Liver (tissue), 10 donors: ENCODE measurements at places on chromosomes 4 and X. TPM values are rescaled to one million over a fixed set of nuclear protein-coding genes. Genes with fewer than 3 reads are reported as not detected.

Gene ARAP2
- 1.6 TPM for polyA plus RNA-seq

Gene SUPT20HL2
- not detected for polyA plus RNA-seq

Gene GLRB
- polyA plus RNA-seq = 0.24 TPM

Gene PAGE5
- polyA plus RNA-seq = 0.65 TPM

Gene RAB41
- not detected for polyA plus RNA-seq

Gene NFXL1
- polyA plus RNA-seq = 5.4 TPM

Gene MAOB
- 96.3 TPM for polyA plus RNA-seq

Gene HERC6
- 2.5 TPM for polyA plus RNA-seq

Gene CLCN3
- 11.7 TPM for polyA plus RNA-seq

Gene SRPK3
- polyA plus RNA-seq = not detected

Gene MAPK10
- polyA plus RNA-seq = 0.82 TPM

Gene TMEM255A
- polyA plus RNA-seq = not detected

Gene CTAG1A
- polyA plus RNA-seq = not detected

DNA sequence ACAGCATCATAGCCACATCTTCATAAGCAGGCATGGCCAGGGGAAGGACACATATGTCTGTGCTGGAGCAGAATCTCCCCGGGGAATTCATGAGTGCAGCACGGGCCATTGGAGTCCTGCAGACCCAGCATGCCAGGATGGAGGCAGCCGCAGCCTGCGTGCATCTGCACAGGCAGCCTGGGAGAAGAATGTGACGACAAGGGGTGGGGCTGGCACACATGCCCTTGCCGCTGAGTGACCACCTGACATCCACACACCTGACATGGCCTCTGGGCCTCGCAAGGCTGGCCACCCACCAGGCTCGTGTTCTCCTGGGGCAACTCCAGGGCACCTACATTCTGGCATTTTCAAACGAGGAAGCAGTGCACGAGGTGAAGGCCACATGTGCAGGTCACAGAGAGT lies 66.2 kb upstream of the AFAP1 start:
- no peak for DNase-seq

- no peak for DNase-seq
Measured at GRCh38 chr4:183399126-183399522, 45.3 kb upstream of the CDKN2AIP start.

GRCh38 chr4:55409468-55410171 lies 13.9 kb downstream of the TMEM165 start:
- DNase-seq = no peak

DNA sequence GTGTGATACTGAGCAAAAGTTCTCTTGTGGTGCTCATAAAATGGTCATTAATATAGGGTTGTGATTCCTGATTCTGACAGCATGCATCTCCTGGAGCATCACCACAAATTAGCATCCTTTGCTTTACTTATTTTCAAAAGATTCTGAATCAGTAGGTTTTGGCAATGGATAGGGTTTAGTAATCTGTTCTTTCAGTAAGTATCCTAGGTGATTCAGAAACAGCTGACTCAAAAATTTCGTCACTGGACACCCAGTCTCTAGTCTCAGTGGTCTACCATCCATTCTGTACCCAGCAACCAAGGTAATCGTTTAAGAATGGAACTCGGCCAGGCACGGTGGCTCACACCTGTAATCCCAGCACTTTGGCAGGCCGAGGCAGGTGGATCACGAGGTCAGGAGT lies 4.1 kb downstream of the CBLL2 start:
- no peak for DNase-seq

GRCh38 chr4:128284317-128284716 lies 3.3 kb downstream of the PGRMC2 start:
- DNase-seq = no peak

DNA sequence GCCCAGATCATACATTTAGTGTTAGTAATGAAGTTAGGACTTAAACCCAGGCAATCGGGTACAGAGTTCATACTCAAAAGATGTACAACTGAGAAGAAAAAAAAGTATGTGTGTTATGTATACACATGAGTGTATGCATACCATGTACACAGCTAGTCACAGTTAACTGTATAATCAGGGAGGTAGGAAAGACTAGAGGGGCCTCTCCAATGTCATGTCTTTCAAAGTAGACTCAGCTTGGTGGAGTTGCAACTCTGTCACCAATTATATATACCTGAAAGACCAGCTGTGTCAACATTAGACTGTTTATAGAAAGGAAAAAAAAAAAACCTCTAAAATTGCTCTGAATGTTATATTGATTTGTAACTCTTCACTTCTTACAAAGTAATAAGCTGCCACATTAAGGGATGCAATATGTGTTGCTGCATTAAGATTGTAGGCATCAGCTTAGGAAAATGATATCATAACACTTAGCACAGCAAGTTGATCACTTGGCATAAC lies 167.5 kb downstream of the DCTD start:
- no peak for DNase-seq

- no peak for DNase-seq
Measured at GRCh38 chrX:18666614-18667013, 5.3 kb downstream of the RS1 start.

GRCh38 chr4:22031423-22031822 lies 82.9 kb upstream of the KCNIP4 start:
- DNase-seq = no peak

GRCh38 chrX:49247916-49248811 lies 12.9 kb downstream of the CCDC22 start:
- DNase-seq = no peak

DNA sequence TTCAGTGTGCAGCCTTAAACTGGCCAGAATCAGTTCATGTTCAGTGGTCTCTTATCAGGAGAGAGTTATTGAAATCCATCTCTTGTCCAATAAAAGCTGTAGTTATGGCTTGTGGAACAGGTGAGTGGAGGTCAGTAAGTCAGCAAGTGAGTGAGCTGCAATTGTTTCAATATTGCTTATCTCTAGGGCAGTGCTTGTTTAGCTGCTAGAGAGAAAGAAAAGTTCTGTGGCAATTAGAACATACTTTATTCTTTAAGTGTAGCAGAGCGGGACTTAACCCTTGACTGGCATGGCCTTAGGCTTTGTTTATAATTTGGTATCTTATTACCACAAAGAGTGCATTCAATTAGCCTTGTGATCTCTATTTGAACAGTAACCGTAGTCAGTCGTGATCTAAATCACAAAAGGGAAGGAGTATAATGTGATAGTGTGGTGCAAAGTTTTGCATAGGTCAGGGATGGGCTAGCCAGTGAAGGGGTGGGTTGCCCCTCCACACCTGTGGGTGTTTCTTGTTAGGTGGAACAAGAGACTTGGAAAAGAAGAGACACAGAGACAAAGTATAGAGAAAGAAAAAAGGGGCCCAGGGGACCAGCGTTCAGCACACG lies 6.9 kb upstream of the ETDC start:
- no peak for DNase-seq

- DNase-seq = no peak
Measured at GRCh38 chrX:23114241-23114640, 114.5 kb downstream of the DDX53 start.

DNA sequence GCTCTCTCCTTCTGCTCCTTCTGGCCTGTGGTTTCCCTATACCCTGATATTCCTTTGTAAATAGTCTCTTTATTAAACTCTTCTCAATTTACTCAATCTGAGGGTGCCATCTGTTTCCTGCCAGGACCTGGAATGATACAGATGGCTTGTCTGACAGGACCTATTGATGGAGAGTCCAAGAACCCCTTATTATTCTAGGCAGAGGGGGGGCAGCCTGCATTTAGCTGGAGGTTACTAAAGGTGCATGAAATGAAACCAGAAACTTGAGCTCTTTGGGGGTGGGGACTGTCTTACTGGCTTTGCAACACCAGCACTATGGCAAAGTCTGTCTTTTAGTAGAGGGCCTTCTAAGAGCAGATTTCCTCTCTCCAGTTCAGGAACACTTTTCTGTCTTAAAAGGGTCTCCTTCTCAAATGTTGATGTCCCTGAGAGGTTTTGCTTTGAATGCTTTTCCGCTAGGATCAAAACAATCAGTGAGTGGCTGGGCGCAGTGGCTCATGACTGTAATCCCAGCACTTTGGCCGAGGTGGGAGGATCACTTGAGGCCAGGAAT lies 162.5 kb upstream of the MED14 start:
- DNase-seq = no peak

GRCh38 chrX:40006106-40007017 lies 91.4 kb downstream of the BCOR start:
- DNase-seq = no peak

DNA sequence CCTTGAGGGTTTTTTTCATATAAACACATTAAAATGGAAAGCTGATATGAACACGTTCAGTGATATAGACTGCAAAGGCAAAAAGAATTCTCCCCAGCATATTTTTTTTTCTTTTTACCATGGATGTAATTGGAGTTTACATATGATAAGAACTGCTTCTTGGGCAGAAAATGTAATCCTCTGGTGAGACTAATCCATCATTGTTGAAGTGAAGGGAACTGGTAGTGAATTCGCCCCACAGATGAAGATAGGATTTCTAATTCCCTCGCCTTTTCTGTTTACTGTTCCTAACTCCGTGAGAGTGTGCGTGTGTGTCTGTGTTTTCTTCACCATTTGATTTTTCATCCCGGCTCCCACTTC lies 88.9 kb downstream of the GPR143 start:
- no peak for DNase-seq

DNA sequence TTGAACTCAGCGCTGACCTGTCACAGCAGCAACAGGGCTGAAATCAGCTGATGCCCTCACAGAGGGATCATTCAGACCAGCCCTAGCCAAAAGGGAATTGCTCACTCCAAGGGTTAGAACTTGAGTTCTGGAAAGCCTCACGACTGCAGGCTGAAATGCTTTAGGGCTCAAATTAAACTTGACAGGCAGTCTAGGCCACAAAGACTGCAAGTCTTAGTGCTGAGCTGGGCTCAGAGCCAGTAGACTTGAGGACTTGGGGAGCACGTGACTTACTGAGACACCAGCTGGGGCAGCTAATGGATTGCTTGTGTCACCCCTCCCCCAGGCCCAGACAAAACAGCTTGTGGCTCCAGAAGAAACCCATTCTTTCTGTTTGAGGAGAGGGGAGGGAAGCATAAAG lies 119.0 kb upstream of the SLC6A14 start:
- DNase-seq = no peak

DNA sequence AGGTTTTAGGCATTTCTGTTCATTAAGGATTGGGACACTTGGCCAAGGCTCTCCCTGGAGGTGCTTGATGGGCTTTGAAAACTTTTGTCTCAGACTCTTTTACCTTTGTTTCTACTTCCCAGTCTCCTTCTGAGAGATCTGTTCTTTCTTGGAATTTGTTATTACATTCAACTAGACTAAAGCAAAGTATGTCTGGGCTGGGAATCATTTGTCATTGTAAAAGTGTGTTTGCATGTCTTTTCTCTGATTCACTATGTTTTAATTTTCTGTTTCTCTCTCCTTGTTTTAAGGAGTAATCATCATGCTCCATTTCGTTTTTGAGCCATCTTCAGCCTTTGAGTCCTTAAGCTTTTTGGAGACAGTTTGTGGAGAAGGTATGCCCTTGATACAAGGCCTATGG lies 12.2 kb upstream of the PGRMC2 start:
- DNase-seq = no peak

DNA sequence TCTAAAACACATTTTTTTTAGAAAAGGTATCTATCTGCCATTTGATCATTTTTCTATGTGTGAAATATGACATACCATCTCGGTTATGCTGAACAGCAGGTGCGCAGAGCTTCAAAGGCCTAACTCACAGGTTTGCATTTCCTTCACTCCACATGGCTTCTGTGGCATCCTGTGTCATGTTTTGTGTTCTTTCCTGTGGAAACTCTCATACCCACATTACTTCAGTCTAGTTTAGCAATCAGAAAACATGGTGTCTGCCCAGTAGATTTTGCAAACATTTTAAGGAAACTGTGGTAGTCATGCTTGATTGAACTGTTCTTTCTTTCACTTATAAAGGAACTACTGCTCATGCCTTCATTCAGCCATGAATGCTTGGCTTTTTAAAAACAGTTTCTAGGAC lies 11.3 kb upstream of the ARAP2 start:
- no peak for DNase-seq

- DNase-seq = no peak
Measured at GRCh38 chr4:7944599-7945220, 5.0 kb upstream of the AFAP1 start.

- no peak for DNase-seq
Measured at GRCh38 chr4:180675359-180675650, 1567.9 kb upstream of the TENM3 start.

DNA sequence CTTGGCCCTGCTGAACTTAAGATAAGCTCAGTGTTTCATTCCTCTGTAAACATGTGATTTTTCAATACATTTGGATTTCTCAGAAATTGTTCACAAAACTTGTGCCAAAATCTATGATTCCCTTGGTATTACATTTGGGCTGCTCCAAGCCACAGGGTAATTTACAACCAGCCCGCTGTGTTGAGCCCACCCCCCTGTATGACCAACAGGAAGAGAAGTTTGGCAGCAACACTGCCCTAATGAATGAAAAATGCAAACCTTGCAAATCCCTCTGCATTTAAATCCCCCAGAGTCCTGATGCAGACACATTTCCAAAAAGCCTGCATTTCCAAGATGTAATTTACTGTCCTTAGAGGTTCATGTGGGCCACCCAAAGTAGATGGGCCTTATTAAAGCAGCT lies 34.1 kb upstream of the GAB1 start:
- no peak for DNase-seq

DNA sequence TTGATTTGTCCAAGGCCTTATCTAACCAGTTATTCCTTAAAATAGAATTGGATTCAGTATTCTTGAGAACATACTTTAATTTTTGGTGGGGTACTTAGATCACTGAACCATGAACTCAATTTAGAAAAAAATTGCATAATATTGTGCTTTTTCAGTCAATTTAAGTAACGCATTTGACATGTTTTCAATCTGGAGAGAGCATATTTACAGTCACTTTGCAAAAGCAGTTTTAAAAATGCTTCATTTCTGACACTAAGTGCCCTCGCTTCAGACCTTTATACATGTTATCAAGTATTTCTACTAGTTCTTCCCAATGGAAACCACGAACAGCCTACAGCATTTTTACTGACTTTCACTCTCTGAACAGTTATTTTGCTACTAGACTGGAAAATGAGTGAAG lies 257.1 kb upstream of the NDST4 start:
- DNase-seq = no peak

DNA sequence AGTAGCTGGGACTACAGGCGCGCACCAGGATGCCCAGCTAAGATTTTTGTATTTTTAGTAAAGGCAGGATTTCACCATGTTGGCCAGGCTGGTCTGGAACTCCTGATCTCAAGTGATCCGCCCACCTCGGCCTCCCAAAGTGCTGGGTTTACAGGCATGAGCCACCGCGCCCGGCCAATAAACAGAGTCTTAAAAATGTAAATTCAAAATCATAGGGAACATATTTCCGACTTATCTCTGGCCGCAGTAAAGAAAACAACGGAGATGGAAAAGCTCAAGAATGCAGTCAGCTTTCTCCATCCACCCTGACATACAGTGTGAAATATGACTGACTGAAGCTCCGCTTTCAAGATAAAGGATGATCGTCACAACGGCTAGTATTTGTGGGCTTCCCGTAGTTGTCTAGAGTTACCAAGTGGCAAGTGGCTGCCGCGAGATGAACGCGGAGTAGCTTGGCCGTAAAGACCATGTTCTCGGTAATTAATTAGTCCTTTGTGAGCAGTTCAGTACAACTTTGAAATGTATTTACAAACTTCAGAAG lies 495.1 kb upstream of the FAT1 start:
- no peak for DNase-seq

GRCh38 chr4:86313656-86314055 lies 46.2 kb downstream of the MAPK10 start:
- no peak for DNase-seq
